ENCODE measurements at places on chromosomes 11 and 22.
A peak's percentile ranks its signal among the peaks of the same experiment; 100 is the strongest.

GRCh38 chr11:100883830-100884229 lies 196.7 kb downstream of the ARHGAP42 start:
- DNase-seq = no peak

DNA sequence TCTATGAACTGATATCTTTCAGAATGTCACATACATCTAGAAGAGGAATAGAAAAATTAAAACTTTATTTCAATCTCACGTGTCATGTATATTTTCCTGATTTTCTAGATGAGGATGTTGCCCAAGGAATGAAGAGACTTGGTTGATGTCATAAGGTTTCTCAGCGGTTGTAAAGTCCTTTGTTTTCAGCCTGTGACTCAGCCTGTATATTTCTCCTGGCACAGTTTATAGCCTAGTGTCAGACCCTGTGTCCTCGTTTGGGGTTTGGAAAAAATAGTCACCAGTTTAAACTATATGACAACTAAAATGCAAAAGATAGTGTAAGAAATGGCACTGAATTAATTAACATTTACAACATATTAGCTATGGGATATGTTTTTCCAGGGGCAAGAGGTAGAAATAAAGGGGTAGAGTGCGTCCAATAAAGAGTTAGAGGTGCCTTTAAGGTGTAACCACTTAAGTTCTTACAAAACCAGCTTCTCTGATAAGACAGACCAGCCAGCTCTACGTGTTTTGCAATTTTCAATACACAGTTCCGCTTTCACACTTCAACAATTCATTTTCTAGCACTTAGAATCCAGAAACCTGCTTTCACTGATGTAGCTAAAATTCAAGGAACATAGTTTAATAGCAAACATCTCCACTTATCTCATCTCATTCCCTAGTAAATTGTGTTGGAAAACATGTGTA lies 1432.6 kb upstream of the TENM4 start:
- no peak for DNase-seq

- DNase-seq = peak; percentile 61
Observed at GRCh38 chr11:78646564-78647185, 72.0 kb upstream of the NARS2 start.

DNA sequence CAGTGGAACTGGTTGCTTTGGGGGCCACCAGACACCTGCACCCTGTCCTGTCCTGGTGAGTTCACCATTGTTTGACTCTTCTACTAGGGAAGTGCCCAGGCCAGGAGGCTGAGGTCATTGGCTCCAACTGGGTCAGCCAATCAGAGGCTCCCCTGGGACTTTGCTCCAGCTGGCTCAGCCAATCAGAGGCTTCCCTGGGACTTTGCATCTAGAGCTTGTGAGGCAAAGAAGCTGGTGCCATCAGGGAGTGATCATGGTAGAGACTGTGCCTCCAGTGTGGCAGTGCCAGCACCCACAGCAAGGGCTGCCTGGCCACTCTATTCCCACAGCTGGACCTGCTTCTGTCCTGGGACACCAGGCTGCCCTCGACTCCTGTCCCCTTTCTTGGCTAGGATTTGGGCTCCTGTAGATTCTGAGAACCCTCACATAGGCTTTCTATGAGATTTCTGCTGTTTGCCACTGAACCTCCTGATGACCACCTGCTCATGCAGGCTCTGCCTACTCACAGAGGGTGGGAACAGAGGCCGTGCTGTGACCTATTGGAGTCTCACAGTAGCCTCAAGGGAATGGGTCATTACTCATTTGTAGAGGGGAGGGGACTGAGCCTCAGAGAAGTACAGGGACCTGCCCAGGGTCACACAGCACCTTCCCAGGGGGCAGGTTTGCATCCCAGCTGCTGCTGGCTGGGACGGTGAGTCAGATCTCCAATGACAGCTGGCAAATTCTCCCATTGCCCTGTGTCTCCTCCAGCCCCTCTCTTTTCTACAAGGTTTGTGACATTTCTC lies 59.2 kb upstream of the SHISAL1 start:
- no peak for DNase-seq

DNA sequence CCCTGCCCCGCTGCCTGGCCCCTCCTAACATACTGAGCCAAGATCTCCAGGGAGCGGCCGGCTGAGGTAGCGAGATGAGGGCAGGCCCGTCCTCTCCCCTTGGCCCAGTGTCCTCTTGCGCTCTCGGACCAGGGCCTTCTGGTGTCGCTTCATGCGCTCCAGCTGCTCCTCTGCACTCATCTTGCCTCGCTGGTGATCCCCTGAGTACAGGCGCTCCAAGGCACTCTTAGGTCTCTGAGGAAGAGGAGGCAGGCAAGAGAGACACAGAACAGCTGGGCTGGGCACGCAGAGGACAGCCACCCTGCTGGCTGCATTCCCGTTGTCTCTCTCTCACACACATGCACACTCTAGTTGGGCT lies 50.6 kb downstream of the C11orf58 start:
- DNase-seq = no peak
